SJSA1 (cell line): ENCODE measurements at places on chromosomes 5 and 9.

DNA sequence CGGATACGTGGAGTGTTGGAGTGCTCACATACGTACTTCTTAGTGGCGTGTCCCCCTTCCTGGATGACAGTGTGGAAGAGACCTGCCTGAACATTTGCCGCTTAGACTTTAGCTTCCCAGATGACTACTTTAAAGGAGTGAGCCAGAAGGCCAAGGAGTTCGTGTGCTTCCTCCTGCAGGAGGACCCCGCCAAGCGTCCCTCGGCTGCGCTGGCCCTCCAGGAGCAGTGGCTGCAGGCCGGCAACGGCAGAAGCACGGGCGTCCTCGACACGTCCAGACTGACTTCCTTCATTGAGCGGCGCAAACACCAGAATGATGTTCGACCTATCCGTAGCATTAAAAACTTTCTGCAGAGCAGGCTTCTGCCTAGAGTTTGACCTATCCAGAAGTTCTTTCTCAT is 73.5 kb upstream of the OTULINL start:
- no peak for DNase-seq

DNA sequence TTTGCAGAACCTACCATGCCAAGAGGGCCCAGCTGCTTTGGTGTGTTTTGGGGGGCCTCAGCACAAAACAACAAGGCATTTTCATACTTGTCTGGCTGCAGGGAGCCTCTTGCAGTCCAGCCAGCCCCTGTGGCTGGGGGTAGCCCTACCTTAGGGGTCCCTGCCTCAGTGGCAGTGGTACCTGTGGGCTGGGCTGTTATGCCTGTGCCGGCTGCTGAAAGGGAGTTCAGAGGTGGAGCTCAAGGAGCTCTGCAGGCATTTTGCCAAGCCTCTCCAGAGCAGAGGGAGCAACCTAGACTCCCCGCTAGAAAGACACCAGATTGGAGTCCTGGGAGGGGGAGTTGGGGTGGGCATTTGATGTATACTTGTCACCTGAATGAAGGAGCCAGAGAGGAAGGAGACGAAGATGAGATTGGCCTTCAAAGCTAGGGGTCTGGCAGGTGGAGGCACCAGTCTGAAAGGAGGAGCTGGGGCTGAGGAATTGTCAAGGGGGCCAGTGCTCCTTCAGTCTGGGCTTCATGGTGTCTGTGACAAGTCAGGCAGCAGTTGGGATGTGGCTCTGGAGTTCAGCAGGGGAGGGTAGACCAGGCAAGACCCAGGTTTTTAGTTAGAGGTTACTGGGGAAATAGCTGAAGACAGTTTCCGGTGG is 1.5 kb downstream of the SHROOM1 start:
- no peak for DNase-seq

DNA sequence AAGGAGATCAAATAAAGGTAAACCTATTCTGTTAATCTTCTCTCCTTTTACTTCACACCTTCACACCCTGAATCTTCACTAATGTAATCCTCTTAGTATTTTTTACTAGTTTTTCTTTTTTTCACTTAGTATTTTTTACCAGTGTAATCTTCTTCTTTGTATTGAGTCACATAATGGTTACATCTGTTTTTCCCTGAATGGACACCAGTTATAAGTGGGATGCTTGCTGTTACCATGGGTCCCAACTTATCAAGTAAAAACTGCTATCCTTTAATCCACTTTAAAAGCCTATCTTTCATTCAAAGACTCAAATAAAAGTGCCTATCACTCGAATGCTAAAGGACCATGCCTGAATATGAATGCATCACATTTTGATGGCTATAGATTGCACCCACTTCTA is 15.1 kb downstream of the ZFAND5 start:
- DNase-seq = no peak

GRCh38 chr5:127518319-127518621 is 830 bp downstream of the PRRC1 start:
- DNase-seq = no peak

- DNase-seq = no peak
Observed at GRCh38 chr5:177484902-177485549, 11.6 kb upstream of the DBN1 start.

- DNase-seq = no peak
Observed at GRCh38 chr5:71969460-71969859, 137.8 kb upstream of the MAP1B start.

- DNase-seq = no peak
Observed at GRCh38 chr9:90909225-90909624, 107.6 kb downstream of the SYK start.

DNA sequence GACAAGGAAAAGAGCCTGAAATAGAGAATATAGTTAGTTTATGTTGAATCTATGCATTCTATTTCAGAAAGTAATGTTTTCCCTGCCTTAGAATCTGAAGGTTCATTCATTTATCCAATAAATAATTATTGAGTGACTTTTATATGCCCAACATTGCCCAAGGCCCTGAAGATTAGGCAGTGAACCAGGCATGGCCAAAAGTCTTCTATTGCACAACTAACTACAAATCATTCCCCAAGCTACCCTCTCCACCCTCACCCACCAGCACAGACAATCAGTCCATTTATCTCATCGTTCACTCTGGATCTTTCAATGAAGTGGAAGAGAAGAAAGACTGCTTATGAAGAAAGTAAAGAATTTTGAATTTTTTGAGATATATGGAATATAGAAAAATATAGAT is 268.4 kb downstream of the PLK2 start:
- no peak for DNase-seq

DNA sequence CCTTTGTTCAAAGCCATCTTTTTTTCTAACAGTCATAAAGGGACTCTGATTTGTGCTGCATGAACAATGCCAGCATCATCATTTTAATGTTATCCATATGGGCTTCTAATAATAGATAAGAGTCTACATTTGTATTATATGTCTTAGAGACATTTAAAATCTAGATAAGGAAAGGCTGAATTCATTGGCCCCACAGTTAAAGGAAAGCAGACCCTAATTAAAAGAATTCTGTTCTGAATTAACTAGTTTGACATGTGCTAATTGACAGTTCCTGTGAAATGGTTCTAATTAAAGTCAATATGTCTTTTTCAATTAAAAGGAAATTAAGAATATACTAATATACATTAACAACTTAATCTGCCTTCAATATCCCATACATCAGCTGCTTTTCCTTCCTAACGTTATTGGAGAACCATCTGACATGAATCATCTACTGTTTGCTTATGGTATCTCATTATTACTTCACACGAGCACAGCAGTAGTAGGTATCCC is 104.7 kb downstream of the NR2F1-AS1 start:
- DNase-seq = no peak
